ENCODE measurements at places on chromosomes 16 and 17.

DNA sequence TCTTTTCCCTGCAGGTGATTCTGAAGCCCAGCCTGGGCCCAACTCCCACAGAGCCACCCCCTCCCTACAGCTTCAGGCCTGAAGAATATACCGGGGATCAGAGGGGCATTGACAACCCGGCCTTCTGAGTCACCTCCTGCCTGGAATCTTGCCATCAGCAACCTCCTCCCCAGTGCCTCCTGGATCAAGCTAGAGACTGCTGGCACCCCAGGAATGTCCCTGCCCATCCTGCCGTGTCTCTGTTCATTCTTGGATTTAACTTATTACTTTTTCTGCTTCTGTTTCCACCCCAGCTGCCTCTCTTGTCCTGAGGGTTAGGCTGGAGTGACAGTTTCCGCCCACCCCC is 4.9 kb downstream of the TMEM92 start:
- no peak for DNase-seq

- no peak for DNase-seq
Observed at GRCh38 chr17:31318298-31318801, 3.1 kb downstream of the EVI2A start.

- no peak for DNase-seq
Observed at GRCh38 chr16:80117556-80118130, 423.1 kb upstream of the DYNLRB2 start.

DNA sequence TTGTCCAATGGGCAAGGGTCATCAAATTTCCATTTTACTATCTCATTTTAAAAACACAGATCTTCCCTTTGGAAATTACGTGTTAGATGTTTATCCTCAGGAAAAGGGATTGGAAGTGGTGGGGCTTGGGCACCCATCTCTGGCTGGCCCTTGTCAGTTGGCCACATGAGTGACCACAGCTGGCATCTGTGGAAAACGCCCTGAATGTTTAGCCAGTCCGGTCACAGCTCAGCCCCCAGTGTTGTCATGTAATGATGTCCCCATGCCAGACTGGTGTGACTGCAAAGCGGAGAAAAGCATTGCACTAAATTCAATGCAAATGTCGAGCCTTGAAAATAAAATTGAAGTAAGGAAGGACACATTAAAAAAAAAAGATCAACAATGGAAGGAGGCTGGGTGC is 53.0 kb downstream of the TMC6 start:
- DNase-seq, result no peak

DNA sequence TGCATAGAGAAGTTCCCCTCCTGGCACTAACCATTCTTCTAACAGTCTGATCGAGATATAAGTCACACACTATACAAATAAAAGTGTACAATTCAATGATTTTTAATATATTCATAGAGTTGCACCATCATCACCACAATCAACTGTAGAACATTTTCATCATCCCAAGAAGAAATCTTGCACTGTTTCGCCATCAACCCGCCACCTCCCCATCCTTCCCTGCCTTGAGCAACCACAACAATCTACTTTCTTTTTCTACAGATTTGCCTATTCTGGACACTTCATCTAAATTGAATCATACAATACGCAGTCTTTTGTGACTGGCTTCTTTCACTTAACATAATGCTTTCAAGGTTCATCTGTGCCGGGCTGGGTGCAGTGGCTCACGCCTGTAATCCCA is 33.0 kb upstream of the GUCY2D start:
- no peak for DNase-seq

- DNase-seq, result no peak
Observed at GRCh38 chr16:2195322-2196161, 863 bp downstream of the CASKIN1 start.

GRCh38 chr17:17579691-17580090 is 11.8 kb downstream of the PEMT start:
- no peak for DNase-seq

- no peak for DNase-seq
Observed at GRCh38 chr17:71339206-71339605, 781.6 kb upstream of the SOX9 start.

- no peak for DNase-seq
Observed at GRCh38 chr16:11319529-11320146, 25.6 kb upstream of the RMI2 start.

DNA sequence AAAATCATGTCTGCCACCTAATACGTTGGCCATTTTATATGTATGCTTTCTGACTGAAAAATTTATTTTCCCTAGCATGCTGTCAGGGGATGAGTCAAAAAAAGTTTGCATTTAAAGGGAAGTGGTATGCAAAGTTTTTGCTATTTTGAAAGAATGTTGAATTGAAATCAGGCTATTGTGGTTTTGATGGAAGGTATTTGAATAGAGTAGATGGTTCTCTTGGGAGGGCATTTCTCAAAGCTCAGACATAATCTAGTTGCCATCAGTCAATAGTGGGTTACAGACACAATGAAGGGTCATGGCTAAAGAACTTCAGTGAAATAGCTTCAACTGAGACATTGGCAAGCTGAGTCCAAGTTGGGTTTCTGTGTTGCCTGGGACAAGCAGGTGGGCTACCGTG is 102.4 kb downstream of the MAP2K6 start:
- no peak for DNase-seq

GRCh38 chr16:87548046-87548445 is 54.3 kb upstream of the JPH3 start:
- DNase-seq, result no peak

DNA sequence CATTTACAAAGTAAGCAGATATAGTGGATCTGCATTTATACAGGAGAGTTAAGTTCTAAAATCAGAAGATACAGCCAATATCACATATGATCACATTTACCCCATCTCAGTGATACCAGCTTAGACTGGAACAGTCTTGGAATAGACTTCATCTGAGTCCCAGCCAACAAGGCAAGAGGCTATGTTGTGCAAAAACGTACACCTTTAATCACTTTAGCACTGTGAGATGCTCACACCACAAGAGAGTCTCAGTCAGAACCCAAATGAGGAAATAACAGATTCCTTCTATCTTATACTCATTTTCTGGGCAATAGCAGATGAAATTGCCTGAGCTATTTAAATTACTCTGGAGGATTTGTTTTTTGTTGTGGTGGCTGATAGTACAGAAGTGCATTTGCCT is 145.6 kb downstream of the ANKFN1 start:
- no peak for DNase-seq

DNA sequence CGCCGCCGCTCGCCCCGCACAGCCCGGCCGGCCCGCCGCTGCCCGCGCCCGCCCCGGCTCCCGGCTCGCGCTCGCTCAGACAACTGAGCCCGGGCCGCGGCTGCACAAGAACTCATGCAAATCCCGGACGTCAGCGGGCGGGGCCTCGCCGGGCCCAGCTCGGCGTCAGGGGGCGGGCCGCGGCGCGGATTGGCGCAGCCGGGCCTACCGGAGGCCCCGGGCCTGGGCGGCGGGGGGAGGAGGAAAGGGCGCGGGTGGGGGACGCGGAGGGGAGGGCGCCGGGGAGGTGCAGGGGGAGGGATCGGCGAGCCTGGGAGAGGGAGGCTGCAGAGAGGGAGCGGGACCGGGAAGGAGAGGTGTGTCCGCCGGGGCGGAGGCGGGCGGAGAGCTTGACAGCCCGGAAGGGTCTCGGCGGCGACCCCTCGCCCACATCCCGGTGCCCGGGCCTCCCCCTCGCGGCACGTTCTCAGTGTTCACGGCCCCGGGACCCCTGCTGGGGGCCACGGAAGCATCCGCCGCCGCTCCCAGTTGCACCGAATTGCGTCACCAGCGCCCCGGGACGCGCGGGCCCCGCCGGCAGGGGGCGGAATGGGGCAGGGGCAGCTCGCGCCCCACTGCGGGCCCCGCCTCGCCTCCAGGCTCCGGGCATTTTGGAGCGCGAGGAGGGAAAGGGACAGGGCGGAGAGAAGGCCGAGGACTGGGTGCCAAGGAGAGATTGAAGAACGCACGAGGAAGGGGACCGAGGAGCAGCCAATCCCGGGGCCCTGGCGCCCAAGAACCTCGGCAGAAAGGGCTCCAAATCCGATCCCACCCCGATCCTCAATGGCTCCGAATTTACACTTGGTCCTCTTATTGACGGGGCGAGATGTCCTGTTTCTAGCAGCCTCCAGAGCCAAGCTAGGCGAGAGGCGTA is at the start of gene CBX4:
Gene CBX4 (minus strand): TSS at position 85 of the 913 bp plus-strand sequence. CDS start 189 bp downstream, outside the sequence.
- peak; percentile 91 for DNase-seq

DNA sequence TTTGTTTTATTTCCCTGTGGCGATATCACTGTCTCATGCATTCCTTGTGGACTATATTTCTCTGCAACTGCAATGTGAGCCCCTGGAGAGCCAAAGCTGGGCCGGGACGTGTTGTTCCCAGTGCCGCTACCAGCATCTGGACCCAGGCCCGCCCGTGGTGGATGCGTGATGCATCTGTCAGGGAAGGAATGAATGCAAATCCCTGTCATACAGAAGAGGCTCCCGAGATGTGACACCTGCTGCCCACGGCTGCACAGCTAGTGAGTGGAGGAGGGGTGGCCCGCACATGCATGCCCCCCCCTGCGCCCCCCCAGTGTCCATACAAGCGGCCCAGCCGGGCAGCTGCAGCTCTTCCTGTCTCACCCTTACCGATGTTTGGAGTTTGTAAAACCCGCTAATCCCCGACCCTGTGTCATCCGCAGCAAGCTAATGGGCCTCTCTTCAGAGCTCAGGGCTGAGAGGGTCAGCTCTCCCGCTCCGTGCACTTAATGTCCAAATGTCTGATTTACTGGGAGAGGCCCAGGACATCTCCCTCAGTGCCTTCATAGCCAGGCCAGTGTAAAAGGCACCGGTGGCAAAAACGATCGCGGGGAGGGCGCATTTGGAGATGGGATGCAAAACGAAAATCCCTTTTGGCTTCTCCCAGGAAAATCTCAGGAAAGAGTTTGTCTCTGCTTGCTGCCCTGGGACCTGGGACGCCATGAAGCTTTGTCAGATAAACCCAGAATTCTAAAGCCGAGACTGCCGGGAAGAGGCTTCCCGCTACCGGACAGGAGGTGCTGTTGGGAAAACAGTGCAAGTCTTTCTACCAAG is 91.8 kb downstream of the FOXL1 start:
- DNase-seq, result no peak

DNA sequence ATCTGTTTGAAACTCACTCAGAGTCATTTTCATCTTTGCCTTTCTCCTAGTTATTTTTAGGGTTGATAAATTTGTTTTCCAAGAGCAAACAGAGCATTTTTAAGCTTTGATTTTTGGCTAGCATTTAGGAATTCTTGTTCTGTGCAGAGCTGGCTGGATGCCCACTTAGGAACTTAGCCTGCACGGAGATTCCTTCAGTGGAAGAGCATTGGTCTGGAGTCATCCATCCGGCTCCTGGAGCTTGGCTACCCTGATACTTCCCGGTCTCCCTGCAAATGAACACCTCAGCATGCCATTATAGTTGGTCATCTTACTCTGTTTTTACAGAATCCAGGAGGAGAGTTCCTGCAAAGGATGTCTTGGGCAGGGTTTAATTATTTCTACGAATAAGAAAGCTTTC is 57.1 kb downstream of the SPECC1 start:
- no peak for DNase-seq

- no peak for DNase-seq
Observed at GRCh38 chr17:1558401-1558800, 4.2 kb downstream of the PITPNA start.

DNA sequence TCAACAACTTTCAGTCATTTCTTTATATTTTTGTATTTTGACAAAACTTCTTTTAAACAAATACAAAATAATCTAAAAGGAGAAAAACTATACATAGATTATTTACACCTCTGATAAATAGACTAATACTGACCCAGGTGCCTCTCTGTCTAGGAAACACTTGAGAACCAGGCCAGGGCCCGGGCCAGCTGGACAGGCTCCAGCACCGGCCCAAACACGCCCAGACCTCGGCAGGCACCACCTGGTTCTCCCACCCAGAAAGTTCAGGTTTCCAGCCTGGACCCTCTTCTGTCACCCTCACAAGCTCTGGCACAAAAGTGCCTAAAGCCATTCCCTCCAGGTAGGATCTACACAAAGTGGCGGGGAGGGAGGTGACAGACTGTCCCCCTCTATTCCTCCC is 97.0 kb upstream of the DNAH17 start:
- no peak for DNase-seq

GRCh38 chr17:83010206-83011200 is 68.9 kb upstream of the METRNL start:
- no peak for DNase-seq

GRCh38 chr16:16164243-16164642 is 59.1 kb downstream of the ABCC6 start:
- DNase-seq, result no peak

GRCh38 chr17:48563385-48563838 is 14.7 kb downstream of the HOXB4 start:
- no peak for DNase-seq

GRCh38 chr17:58265271-58265670 is 15.5 kb downstream of the MPO start:
- no peak for DNase-seq

DNA sequence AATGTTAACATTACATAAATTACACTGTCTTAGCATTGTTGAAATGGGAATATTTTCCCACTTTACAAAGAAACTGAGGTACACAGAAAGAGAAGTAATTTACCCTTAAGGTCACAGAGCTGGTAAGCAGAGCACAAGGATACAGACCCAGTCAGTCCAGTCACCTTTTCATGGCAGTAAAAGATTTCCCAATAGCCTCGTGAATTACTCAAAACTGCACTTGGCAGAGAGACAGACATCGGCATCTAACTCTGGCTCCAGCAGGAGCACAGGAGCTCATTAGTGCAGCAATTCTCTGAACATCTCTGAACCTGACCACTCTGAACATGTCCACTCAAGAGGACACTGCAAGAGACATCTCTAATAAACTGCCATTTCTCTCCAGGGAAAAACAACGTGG is 3.1 kb downstream of the TEX2 start:
- no peak for DNase-seq

DNA sequence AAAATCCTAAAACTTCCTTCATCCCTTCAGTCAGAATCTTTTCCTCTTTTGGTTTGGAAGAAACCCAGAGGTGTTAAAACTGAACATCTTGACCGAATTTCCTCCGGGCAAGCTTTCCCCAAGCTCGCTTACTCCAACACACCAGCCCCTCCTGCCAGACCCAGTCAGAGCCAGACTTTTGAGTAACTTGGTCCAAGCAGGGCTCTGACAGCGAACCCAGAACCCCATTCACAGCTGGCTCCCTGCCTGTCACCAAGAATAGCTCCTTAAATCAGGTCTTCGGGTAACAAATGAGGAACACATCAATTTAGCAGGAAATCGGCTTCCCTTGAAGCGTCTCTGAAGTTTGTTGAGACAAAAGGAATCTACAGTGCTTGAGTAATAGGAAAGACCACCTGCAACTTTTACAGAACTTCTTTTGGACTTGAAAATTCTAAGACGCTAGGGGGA is 27.3 kb downstream of the GAS7 start:
- DNase-seq, result no peak

- no peak for DNase-seq
Observed at GRCh38 chr16:7397901-7398300, 65.3 kb downstream of the RBFOX1 start.

DNA sequence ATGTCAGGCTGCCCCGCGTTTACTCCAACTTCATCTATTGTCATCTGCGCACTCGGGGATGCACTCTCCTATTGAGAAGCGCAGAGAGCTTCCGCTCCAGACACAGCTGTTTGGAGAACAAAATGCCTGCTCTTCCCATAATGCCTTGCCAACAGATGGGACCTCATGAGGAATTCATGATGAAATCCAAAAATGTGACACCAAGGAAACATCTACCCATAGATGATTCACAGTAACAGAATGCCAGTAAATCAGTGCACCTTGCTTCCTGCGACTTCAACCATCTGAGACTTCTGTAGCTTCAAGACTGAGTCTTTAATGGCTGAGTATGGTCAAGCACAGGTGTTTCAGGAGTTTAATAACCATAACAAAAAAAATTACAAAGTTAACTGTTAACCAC is 1144.9 kb upstream of the GOT2 start:
- DNase-seq, result no peak

GRCh38 chr17:56679115-56679776 is 85.7 kb downstream of the NOG start:
- no peak for DNase-seq

All from stimulated activated CD4-positive, alpha-beta T cell treated with anti-CD3 and anti-CD28 coated beads, Interleukin-1b, Interleukin-23, amount 100 ng/mL, for 4 hours (primary cell).